ENCODE measurements at places on chromosomes 7 and 10. TPM values are rescaled to one million over a fixed set of nuclear protein-coding genes. Genes with fewer than 3 reads are reported as not detected.
A peak's percentile ranks its signal among the peaks of the same experiment; 100 is the strongest.

- DNase-seq, result no peak
These were observed 174.3 kb downstream of the FANK1 start for GRCh38 chr10:126070476-126071215.

The RUFY2 gene
- total RNA-seq, result 58.2 TPM

GRCh38 chr10:68253346-68253745 lies 21.4 kb upstream of the ATOH7 start:
- no peak for DNase-seq

DNA sequence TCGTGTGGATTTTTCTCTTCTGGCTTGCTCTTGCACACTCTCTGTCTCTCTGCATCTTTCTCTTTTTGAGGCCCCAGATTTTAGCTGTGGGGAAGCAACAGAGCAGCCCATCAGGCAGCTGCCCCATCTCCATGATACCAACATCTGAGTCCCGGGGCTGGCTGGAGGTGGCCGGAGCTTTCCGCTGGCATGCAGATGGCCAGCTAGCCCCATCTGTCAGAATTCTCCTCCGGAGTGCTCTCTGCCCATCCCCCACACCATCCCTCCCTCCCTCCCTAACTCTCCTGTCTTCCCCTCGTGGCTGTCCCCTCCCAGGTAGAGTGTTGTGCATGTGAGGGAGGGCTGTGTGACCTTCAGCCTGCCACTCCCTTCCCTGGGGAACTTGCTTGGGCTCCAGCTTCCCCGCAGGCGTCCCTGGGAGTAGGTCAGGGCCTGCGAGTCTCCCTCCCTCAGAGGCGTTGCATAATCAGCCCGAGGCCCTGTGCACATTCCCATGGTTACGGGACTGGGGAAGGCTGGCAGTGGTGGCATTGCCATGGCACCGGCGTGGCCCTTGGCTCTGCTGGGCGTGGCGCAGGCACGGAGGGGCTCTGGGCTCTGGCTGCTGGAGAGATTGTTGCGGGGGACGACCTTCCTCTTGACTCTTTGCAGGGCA lies 24.7 kb downstream of the GHRHR start:
- DNase-seq, result peak; percentile 56

The TMEM196 gene
- not detected for total RNA-seq

DNA sequence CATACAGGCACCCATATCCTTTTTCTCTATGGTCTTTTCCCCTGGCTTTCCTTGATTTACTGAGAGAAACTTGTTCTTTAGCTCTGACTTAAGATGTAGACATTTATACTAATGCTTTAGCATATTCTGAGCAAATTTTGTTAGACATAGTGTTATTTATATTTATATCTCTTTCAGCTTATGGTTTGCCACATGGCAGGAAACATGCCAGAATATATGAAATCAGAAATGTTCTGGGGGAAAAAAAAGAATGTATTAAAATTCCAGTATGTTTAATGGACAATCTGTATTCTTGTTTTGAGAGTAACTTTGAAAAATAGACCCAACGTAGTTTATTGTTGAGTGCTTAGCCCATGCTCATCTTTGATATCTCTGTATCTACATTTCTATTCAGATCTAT lies 10.1 kb upstream of the GGCT start:
- no peak for DNase-seq

The EPO gene
- not detected for total RNA-seq

GRCh38 chr10:97752956-97753355 lies 16.0 kb downstream of the ZFYVE27 start:
- no peak for DNase-seq

Measured in uterus (tissue), 4 donors.